ENCODE measurements at places on chromosomes 12 and 14. TPM values are rescaled to one million over a fixed set of nuclear protein-coding genes. Genes with fewer than 3 reads are reported as not detected.

The TGFB3 gene
- total RNA-seq = 10.2 TPM

The GPR132 gene
- total RNA-seq = 0.04 TPM

The PPP4R3A gene
- 74.4 TPM for total RNA-seq

The KLRC2 gene
- total RNA-seq = not detected

The SYNJ2BP gene
- 16.4 TPM for total RNA-seq

The CACNA1C gene
- not detected for total RNA-seq

The NGB gene
- total RNA-seq = not detected

The NOS1 gene
- 0.11 TPM for total RNA-seq

The FGF6 gene
- not detected for total RNA-seq

The GUCY2C gene
- total RNA-seq = not detected

All from PC-3 (cell line).